ENCODE measurements at places on chromosomes 5 and 9.

DNA sequence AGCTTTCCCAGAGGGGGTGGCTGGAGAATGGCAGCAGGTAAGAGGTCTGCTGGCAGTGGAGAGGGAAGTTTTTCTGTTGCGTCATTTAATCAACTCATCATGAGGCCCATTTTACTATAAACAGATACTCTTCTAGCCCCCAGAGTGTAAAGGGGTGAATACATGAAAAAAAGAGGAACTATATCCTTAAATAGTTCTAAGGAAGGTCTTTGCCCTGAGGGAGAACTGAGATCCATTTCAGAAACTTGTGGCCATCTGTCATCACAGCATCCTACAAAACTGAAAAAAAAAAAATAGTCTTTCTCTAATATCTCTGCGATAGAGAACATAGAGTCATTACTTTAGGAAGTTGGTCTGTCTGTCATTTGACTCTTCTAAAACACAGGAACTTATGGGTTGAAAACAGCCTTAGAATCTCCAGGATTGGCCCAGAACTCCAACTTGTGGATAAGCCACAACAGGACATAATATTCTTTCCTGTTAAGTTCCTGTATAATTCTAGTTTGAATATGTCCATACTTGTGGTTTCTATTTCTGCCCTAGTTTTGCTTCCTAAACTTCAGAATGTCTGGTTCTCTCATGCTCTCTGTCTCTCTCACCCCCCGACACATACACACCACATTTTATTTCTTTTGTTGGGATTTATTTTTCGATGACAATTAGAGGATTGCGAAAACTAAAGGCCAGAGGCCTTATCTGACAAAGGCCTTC, 238.5 kb upstream of the PIK3R1 start:
- no peak for DNase-seq

DNA sequence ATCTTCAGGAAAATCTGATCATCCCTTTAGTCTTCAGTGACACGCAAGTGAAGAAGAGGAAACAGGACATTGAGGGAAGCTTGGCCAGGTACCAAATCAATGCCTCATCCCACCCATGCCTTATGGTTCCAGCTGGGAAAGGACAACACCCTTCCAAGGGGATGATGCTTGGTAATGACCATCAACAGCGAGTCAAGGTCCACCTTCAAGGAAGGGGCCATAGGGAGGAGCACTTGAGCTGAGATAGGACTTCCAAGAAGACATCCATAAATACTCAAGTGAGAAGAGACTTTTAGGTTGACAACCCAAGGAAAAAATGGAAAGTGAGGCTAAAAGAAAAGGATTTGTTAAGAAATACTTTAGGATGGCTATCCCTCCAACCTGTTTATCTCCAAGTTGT, 27.1 kb upstream of the GAS1 start:
- DNase-seq = no peak

GRCh38 chr5:73979321-73979720, 353.3 kb downstream of the ARHGEF28 start:
- DNase-seq = no peak

GRCh38 chr5:115490596-115490995, 54.0 kb downstream of the FEM1C start:
- no peak for DNase-seq

DNA sequence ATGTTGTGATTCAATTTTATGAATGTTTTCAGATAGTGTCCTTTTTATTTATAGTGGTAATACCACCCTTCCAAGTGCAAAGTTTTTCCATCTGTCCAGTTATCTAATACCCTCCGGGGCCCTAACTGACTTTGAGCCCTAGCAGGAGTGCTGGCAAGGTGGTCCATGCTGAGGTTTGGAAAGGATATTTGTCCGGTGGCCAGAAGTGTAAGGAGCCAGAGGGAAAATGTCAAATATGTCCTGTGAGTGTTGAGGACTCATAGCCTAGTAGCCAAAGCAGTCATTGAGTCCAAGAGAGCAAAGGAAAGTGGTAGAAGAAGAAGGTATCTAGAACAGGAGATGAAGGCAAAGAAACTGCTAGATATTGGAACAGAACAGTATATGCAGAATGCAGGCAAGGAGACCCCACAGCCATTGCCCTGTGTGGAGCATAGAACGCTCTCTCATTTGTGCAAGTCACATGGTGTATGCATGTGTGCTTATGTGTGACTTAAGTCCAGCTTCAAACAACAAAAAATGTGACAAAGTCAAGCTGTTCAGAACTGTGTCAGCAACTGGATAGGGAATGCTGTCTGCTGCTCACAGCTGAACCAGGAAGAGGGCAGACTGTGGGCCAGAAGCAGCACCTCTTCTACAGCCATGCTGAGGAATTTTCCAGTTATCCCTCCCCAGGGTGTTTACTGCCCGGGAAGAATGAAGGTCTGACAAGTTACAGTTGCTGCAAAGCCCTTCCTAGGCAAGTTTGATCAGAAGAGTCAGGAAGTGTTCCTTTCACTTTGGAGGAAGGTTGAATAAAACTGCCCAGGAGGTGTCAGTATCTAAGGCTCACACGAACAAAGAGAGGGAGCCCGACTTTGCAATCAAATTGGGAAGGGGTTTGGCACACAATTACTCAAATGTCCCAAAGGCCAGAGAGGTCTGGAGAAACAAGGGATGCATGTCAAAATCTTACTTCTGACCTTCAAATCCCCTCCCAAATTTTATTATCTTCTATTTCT, 463.3 kb upstream of the DMAC1 start:
- DNase-seq = no peak

DNA sequence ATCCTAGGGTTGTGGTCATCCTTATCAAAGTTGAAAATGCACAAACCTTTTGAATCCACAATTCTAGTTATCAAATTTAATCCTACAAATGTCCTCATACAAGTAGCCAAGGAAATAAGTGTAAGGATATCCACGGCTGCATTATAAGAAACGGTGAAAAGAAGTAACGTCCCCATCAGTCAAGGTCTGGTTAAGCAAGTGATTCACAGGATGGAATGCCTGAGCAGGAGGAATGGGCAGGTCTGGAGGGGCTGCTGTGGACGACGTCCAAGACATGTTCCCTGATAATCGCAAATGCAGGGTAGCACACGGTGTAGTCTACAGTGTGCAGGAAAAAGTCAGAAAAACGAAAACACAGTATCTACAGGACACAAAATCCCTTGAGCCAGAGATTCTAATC, 118.6 kb downstream of the ADAMTS2 start:
- DNase-seq = no peak

- no peak for DNase-seq
Measured at GRCh38 chr9:134333234-134333873, 7.1 kb downstream of the RXRA start.

- no peak for DNase-seq
Measured at GRCh38 chr9:129375845-129376244, 197.8 kb upstream of the IER5L start.

DNA sequence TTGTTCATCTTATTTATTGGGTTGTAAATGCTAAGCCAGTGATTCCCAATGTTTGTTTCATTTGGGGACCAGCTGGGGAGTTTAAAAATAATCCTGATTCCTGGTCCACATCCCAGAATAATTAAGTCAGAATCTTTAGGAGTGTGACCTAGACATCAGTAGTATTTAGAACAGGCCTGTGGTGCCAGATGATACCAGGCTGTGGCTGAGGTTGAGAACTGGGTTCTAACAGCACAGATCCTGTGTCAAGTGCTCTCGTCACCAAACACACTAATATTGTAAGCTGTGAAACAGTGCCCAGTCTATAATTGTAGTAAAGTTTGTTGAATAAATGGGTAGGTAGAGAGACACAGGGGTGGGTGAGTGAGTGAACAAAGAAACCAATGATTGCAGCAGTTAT, 172.1 kb upstream of the PPP1R2B start:
- DNase-seq = no peak

DNA sequence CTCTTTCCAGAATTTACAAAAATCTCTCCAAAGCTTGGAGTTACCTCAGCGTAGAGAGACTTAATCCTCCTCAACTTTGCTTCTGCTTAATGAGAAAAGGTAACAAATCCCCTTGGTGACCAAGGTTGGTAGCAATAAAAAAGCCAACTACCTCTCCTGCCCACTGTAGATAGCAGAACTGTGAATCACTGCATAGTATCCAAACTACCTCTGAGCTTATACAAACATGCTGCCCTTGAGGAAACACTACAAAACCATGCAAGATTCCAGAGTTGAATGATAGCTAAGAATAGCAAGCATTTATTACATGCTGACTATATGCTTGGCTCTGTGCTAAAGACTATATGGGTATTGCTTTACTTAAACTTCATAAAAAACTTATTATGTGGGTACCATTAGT, 2.8 kb upstream of the ADAMTS12 start:
- DNase-seq = no peak

DNA sequence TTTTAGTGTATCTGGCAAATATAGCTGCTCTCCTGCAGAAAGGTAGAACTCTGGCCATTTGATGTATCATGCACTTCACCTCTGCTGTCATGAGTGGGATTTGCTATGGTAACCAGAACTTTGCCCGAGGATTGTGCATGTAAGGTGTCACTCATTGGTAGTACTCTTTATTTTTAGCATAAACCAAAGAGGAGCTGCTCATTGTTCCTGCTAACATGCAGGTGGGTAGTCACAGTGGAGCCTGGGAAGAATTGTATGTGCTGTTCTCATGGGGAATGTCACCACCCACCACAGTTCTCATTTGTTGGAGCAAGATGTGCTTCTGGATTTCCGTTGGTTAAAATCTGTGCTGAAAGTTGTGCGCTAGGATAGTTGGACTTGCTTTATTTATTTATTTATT, 12.3 kb downstream of the PDZD2 start:
- no peak for DNase-seq

GRCh38 chr5:6457592-6457991, 8.9 kb downstream of the UBE2QL1 start:
- no peak for DNase-seq

DNA sequence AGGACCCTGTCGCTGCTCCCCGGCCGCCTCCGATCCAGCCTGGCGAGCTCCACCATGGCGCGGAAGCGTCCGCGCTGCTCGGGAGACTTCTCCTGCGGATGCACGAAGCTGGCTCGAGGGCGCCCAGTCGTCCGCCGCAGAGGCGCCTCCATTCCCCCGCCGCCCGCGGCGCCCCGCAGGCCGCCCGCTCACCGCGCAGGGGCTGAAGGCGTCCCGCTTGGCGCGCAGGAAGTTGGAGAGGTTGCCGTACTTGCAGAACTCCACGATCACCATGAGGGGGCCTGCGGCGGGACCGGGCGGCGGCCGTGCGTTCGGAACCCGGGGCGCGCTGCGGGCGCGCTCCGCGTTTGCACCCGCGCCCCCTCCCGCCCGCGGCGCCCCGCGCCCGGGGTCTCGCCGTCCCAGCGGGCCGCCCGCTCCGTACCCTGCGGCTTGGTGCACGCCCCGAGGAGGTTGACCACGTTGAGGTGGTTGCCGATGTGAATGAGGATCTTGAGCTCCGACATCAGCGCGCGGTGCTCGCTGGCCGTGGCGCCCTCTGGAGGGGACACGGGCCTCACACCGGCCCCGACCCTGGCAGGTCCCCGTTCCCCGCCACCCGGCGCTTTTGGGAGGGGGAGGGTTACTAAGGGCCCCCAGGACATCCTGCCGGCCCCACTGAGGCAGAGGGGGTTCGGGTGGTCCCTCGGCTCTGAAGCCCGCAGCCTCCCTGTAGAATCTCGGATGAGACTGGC, 27.7 kb upstream of the SCGB3A1 start:
- DNase-seq = no peak

- no peak for DNase-seq
Measured at GRCh38 chr5:39226558-39226957, 7.2 kb upstream of the FYB1 start.

DNA sequence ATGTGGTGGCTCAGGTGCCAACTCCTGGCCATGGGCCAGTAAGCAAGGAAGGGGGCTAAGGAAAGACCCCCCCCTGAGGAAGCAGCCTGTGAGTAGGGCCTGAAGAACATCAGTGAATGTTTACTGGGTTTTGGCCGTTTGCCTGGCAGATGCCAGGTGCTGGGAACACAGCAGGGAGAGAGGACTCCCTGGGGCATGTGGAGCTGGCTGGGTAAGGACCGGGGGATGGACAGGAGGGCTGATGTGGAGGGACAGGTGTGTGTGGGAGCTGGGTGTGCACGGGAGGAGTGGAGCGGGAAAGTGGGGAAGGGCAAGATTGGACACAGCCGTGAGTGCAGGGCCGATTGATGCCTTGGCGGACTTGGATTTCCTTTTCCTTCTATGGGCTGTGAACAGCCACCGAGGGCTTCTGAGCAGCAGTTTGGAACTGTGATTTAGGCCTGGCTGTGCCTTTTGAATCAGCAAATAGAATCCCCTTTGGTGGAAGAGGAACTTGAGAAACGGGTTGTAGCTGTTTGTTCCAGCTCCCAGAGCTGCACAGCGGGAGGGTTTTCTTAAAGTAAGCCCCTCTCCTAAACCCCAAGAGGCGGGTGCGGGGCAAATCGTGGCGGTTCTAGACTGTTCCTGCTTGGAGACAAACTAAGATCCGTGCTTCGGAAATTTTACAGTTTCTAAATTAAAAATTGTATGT, 3.1 kb downstream of the HMCN2 start:
- DNase-seq = no peak

GRCh38 chr5:32935283-32935682, 224.2 kb downstream of the NPR3 start:
- DNase-seq = no peak

- DNase-seq = no peak
Measured at GRCh38 chr9:83937861-83938455, 16.7 kb upstream of the KIF27 start.

- no peak for DNase-seq
Measured at GRCh38 chr9:88534456-88535225, at the start of gene NXNL2. Gene NXNL2, plus strand, starts transcription at chr9:88535178. Its CDS starts 257 bp downstream, at chr9:88535435.

- DNase-seq = no peak
Measured at GRCh38 chr5:150401076-150401375, 11.7 kb downstream of the CD74 start.

- DNase-seq = no peak
Measured at GRCh38 chr9:78239506-78239905, 3.6 kb downstream of the CEP78 start.

- DNase-seq = no peak
Measured at GRCh38 chr5:160940725-160941124, 88.7 kb upstream of the ATP10B start.

DNA sequence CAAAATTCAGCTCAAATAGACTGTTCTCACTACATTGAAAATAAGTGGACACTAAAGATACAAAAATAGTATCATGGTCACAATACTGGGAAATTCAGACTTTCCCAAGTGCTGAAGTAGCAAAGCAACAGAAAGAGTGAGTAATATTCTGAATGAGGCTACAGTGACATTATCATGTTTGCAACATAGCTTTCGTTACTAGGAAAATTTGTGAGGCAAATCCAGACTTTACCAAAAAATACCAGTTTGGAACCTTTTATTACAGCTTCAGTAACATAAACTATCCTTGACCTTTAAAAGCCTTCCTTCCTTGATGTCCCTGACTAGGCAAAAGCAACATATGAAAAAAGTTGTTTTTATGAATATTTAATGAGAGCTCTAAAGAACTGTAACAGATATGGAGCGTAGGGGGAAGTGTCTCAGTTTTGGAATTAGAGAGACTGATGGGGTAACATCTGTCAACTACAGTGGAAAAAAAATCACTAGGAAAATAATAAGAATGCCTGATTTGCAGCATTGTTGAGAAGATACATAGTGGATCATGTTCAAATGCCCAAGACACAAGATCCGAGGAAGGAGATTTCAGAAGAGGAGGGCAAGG, 312.9 kb downstream of the ADGRV1 start:
- DNase-seq = no peak
